Germinal center (tissue), 1 donor: ENCODE measurements at places on chromosomes 7 and 10.

DNA sequence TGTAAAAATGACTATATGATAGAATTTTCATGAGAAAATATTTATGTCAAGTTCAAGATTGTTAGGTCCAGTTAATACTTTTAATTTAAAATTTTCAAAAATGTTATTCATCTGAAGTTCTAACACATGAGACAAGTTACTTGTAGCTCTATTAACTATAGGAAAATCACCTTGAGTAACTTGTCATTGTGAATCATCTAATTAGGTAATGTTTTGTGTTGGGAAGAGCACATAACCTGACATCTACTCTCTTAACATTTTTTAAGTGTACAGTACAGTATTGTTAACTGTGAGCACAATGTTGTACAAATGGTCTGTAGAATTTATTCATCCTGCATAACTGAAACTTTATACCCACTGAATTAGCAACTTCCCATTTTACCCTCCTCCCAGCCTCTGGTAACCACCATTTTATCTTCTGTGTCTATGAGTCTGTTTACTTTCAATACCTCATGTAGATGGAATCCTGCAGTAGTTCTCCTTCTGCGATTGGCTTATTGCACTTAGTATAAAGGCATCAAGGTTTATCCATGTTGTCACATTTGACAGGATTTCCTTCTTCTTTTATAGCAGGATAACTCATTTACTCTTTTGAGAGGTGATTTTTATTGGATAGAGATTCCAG, 54.6 kb downstream of the ARL4A start:
- DNase-seq, result no peak

- DNase-seq, result no peak
These were observed 32.2 kb downstream of the IL15RA start for GRCh38 chr10:5945190-5945509.

DNA sequence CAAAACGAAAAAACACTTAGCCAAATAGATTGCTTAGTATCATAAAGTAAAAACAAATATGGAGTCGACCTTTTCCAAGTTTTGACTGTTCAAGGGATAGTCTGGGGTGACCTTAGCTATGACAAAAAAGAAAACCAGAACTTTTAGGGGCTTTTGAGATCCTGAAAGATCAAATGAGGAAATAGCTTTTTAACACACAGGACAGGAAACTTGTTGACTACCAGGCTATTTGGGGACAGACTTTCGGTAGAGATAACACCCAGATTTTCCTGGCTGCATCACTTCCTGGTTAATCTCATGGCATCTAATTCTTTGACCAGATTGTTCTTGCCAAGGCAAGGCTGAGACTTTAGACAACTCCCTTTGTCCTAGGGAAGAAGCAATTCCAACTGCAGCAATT, 34.5 kb upstream of the EGR2 start:
- DNase-seq, result no peak

DNA sequence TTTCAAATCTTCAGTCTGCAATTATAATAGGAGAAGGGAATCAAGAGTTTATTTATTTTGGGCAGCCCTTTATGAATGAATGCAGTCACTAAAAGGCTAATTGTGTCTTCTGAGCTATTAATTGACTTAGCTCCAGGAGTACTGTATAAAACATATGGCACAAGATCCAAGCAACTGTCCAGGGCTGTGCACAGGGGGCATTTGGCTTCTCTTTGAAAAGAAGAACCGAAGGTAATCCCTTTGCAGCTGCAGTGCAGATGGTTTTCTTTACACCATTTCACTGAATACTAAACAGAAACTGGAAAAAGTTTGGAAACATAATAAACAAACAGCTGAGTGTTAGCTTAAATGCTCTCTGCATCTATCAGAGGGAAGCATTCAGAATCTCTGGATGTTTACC, 282.6 kb upstream of the LRRN3 start:
- DNase-seq, result no peak

GRCh38 chr10:116878123-116878522, 28.8 kb downstream of the ENO4 start:
- DNase-seq, result no peak
